Stimulated activated CD8-positive, alpha-beta memory T cell treated with anti-CD3 and anti-CD28 coated beads, Interleukin-4, amount 100 ng/mL, for 1 hour (primary cell): ENCODE measurements at places on chromosomes 4 and X.

DNA sequence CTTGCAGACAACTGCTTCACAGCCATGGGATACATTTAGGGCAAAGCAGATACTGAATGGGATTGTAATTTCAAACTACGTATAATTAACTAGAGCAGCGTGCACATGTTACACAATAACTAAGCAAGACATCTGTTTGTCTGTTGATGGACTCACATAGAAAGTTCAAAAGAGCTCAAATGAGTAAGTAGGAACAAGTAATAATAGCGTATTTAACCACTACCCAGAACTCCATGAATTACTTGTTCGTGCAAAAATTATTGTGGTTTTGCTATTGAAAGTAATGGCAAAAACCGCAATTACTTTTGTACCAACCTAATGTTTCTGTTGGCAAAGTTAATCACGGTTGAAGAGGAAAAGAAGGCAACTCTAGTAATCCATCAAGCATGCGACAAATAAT lies 825.4 kb downstream of the PCDH18 start:
- no peak for DNase-seq

GRCh38 chr4:5110901-5111300 lies 59.6 kb downstream of the STK32B start:
- DNase-seq: no peak

- DNase-seq: no peak
Measured at GRCh38 chr4:184662236-184662635, 12.7 kb downstream of the PRIMPOL start.

- no peak for DNase-seq
Measured at GRCh38 chrX:48945517-48946348, 11.7 kb downstream of the OTUD5 start.

DNA sequence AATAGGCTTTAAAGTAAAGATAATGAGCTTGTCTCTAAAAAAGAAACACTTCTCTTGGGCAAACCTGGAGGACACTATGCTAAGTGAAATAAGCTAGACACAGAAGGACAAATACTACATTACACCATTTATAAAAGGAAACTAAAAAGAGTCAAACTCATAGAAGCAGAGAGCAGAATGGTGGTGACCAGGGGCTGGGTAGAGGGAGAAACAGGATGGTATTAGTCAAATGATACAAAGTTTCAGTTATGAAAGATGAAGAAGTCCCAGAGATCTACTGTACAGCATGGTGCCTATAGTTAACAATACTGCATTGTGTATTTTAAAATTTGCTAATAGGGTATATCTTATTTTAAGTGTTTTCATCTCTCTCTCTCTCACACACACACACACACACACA lies 28.5 kb downstream of the ACSL4 start:
- DNase-seq: no peak

DNA sequence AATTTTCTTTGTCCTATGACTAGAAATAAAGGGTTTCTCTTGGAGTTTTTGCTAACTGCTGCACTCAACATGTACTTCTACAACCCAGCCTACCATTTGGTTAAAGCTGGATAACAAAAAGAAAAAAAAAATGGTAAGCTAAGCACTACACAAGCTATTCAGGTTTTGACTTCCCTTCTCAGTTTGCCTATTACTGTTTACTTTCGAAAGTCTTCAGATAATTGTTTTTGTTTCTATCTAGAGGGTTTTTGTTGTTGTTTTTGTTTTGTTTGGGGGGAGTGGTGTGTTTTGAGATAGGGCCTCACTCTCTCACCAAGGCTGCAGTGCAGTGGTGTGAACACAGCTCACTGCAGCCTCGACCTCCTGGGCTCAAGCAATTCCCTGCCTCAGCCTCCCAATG lies 46.6 kb downstream of the CLOCK start:
- no peak for DNase-seq

GRCh38 chr4:20203508-20203907 lies 48.2 kb upstream of the SLIT2 start:
- DNase-seq: no peak

DNA sequence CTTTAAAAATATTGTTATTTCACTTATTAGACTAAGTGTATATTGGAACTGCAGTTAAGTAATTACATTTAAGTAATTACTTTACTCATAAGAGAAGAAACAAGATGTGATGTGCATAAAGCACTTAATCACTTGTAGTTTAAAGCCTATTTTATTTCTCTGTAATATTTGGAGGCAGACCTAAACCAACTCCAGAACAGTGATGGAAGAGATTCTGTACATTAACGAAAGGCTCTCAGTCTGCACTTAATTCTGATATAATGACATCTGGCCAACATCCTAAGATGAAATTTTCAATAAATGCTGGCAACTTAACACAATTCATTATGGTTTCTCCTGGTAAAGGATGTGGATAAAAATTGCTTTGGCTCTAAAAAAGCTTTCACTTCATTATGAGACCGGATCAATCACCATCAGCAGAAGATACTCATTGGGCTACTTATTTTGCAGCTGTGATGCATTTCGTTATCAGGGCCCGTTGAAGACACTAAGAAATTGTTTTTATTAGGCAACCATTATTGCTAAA lies 342.6 kb downstream of the C4orf33 start:
- no peak for DNase-seq

DNA sequence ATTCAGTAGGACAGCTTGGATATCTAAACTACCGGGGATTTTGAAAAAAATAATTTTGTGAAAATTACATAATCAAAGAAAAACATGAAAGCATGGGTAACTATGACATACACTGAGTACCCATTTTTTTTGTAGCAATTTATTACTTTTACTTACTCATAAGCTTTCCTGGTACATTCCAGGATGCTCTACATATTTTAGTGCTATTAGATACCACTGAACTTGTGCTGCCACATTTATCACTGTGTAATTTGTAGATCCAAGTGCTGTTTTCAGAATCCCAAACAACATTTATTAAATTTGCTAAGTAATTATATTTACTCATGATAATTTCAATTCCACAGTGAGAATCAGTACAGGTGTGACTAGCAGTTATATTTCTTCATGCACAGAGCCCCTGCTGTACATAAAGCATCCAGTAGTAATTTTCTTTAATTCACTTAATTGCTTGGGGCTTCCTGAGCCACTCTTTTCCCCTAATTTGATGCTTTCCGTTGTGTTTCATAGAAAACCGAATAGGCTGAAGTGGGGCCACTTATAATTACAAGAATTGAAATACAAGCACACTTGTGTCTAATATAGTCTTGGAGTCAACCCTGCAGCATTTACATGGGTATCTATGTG lies 2254.4 kb downstream of the ARAP2 start:
- DNase-seq: no peak

DNA sequence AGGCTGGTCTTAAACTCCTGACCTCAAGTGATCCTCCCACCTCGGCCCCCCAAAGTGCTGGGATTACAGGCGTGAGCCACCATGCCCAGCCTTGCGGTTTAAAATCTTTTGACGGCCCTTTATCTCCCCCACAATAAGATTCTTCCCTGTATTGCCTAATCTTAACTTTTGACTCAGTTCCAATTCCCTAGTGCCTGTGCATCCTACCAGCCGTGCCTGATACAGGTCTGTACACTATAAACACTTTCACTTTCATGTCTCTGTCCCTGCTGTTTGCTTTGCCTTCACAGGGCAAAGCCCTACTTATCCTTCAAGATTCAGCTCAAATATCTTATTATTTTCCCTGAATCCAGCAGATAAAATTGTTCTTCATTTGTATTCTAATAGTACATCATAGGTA lies 74.6 kb downstream of the WDR44 start:
- DNase-seq: no peak

- DNase-seq: no peak
Measured at GRCh38 chr4:119152741-119153140, 17.1 kb downstream of the MYOZ2 start.

GRCh38 chr4:33543941-33544450 lies 2700.3 kb downstream of the ARAP2 start:
- DNase-seq: no peak

- DNase-seq: no peak
Measured at GRCh38 chr4:39469429-39470077, 10.7 kb downstream of the LIAS start.
